Hematopoietic multipotent progenitor cell treated with erythropoietin and hydrocortisone succinate and interleukin-3 and kit ligand, for 6 days (in vitro differentiated cells): ENCODE measurements at places on chromosomes 7 and 10.
A peak's percentile ranks its signal among the peaks of the same experiment; 100 is the strongest.

GRCh38 chr10:83908506-83908905, 230.8 kb upstream of the GHITM start:
- no peak for DNase-seq

DNA sequence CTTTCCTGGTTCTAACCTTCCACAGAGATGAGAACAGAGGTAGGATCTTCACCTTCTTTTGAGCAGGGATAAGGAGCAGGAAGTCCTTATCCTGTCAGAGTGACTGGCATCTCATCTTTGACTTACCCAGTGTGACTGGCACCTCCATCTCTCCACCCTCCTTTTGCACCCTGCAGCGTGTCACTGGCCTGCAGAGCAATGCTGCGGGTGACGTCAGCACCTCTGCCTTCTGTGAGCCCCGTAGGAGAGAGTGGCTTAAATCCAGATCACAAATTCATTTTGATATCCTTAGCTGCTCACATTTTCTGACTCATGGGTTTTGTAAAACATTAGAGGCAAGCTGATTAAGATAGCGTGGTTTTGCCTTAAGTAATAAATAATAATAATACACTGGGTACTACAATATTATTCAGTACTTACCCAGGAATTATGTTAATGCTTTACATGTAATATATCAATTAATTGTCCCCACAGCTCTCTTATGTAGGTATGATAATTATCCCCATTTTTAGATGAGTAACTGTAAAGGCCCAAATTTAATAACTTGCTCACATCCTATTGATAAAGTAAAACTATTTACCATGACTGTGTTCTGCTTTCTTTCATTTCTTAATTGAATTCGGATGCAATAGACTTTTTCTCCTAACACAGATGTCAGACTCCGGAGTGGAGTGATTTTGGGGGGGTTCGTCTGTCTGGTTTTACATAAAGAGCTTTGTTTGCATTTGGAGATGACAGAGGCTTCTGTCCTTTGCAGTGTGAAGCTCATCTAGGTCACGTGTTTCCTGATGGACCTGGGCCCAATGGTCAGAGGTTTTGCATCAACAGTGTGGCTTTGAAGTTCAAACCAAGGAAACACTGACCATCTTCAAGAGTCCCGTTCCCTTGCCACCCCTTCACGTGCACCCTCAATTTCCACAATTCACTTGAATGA, 24.9 kb downstream of the MSRB2 start:
- no peak for DNase-seq

GRCh38 chr7:106583100-106583499, 77.9 kb downstream of the CCDC71L start:
- no peak for DNase-seq

GRCh38 chr7:24501009-24501408, 72.2 kb upstream of the PALS2 start:
- no peak for DNase-seq

- DNase-seq = peak; percentile 15
Observed at GRCh38 chr10:113169853-113170460, 219.9 kb downstream of the TCF7L2 start.

DNA sequence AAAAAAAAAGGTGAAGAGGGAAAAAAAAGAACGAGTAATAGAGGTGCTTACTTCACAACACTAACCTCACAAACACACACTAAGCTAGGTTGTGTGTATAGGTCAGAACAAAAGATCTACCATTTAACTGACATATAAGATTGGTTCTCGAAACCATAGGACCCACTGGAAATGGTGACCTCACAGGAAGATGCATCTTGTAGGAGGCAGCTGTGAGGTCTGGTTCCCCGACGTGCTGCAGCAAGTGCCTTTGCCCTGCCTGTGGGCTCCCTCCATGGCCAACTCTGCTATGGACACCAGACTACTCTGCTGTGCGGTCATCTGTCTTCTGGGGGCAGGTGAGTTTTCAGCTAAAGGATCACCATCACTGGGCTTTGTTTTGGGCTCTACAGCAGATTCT, 133.8 kb upstream of the PRSS1 start:
- DNase-seq = no peak
